ENCODE measurements at places on chromosomes 6 and 20. TPM values are rescaled to one million over a fixed set of nuclear protein-coding genes. Genes with fewer than 3 reads are reported as not detected.

DNA sequence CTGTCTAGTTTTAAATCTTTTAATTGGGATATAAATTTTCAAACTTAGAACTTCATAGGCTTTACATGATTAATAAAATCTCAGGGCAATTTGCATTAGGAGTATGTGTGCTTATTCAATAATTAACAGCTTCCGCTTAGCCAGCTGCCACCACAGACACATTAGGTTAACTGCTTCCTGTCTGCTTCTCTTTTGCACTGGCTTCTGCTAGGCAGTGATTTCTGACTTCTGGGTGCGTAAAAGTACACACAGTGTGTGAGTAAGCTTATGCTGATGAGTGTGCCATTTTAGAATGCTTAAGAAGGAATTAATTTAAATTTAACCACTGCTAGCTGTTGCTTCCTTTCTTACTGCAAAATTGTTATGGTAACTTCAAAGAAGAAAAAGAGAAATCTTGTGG, 73.9 kb downstream of the F13A1 start:
- H3K27me3 ChIP-seq, result no peaks in the 10 kb centered on the region
- H3K36me3 ChIP-seq, result no peaks in the 10 kb centered on the region
- no peak overlapping the region for H3K27ac ChIP-seq
- no peak for DNase-seq

- no peak overlapping the region for H3K4me3 ChIP-seq
- no peaks in the 10 kb centered on the region for H3K36me3 ChIP-seq
- H3K4me1 ChIP-seq, result peaks cover 82% of the 10 kb centered on the region
- H3K27ac ChIP-seq, result peak overlapping the region; percentile 57
- peak; percentile 65 for DNase-seq
- H3K27me3 ChIP-seq, result no peaks in the 10 kb centered on the region
Observed at GRCh38 chr6:144314003-144314485, 28.9 kb downstream of the UTRN start.

DNA sequence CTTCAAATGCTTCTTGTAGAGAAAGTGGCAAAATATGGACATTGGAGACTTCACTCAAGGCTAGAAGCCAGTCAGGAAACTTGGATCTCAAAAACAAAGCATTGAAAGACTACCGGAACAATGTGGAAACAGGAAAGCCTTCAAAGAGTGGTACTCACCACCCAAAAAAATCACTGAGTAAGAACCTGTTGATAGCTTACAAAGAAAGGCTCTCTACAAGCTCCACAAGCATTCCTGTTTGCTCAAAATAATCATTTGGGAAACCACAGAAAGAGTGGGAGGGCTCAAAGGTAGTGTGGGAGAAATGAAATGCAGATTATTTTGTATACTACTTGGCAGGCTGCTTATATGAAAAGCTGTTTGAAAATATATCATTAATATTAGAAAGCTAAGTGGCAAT, 9.5 kb upstream of the DST start:
- H3K27ac ChIP-seq, result no peak overlapping the region
- peaks cover 8% of the 10 kb centered on the region for H3K36me3 ChIP-seq
- H3K4me1 ChIP-seq, result peaks cover 31% of the 10 kb centered on the region
- H3K4me3 ChIP-seq, result no peak overlapping the region

GRCh38 chr20:4670469-4670868, 51.2 kb upstream of the PRND start:
- no peak overlapping the region for H3K27ac ChIP-seq
- H3K36me3 ChIP-seq, result no peaks in the 10 kb centered on the region
- no peak for DNase-seq
- H3K4me3 ChIP-seq, result no peak overlapping the region
- no peaks in the 10 kb centered on the region for H3K27me3 ChIP-seq

- H3K27me3 ChIP-seq, result no peaks in the 10 kb centered on the region
- no peak overlapping the region for H3K27ac ChIP-seq
- no peak overlapping the region for H3K4me3 ChIP-seq
- H3K36me3 ChIP-seq, result no peaks in the 10 kb centered on the region
- DNase-seq, result no peak
Observed at GRCh38 chr6:36944650-36945049, 9.9 kb upstream of the PI16 start.

The PTK7 gene
- total RNA-seq, result 5.9 TPM

DNA sequence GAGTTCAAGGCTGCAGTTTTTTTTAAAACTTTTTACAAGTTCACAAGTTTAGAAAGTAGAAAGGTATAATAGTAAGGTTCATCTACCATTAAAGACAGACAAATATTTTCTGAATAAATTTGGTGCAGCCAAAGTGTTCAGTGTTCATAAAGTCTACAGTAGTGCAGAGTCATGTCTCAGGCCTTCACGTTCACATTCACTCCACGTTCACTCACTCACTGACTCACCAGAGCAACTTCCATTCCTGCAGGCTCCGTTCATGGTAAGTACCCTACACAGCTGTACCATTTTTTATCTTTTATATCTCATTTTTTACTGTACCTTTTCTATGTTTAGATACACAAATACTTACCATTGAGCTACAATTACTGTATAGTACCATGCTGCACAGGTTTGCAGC, 67.6 kb downstream of the B4GALT5 start:
- DNase-seq, result no peak
- H3K27ac ChIP-seq, result no peak overlapping the region
- no peak overlapping the region for H3K4me3 ChIP-seq
- no peaks in the 10 kb centered on the region for H3K27me3 ChIP-seq

The MAS1 gene
- total RNA-seq, result not detected

All from heart right ventricle (tissue), 16 donors.